ENCODE measurements at places on chromosomes 5 and 9.

GRCh38 chr5:121019106-121019505, 555.0 kb downstream of the PRR16 start:
- DNase-seq: no peak

DNA sequence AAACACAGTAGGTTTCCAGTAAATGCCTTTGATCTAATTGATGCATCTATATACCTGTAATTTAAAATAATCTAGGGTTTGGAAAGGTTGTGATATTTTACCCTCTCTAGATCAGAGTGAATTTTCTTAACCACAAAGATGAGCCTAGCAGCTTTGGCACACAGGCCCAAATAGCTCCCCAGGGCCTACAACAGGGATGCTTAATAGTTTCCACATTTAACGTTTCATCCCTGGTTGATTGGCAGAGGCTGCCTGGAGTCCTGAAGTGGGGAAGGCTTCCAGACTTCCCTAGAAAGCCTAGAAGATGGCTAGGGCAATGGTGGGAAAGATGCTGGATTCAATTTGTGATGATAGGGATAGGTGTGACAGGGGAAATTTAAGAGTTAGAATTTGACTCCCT, 206.6 kb downstream of the NSG2 start:
- no peak for DNase-seq

GRCh38 chr5:149638136-149638535, 56.8 kb downstream of the ARHGEF37 start:
- DNase-seq: no peak

DNA sequence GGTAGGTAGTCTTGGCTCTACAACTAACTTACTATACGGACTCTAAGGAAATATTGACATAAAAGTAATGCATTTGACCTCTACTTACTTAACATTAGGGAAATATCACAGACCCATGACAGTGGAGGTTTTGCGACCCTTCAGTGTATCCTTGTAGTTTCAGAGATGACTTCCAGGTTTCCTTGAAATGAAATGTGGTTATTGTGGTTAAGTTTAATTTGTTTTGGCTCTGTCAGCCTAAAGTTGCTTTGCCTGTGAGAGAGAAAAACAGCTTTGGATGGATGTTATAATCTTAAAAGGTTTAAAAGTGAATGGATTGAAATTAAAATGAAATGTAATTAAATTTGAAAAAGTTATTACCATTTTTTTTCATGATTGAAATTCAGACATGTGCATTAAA, 42.9 kb downstream of the LRRTM2 start:
- no peak for DNase-seq

GRCh38 chr5:96566833-96567587, 95.2 kb upstream of the CAST start:
- no peak for DNase-seq

DNA sequence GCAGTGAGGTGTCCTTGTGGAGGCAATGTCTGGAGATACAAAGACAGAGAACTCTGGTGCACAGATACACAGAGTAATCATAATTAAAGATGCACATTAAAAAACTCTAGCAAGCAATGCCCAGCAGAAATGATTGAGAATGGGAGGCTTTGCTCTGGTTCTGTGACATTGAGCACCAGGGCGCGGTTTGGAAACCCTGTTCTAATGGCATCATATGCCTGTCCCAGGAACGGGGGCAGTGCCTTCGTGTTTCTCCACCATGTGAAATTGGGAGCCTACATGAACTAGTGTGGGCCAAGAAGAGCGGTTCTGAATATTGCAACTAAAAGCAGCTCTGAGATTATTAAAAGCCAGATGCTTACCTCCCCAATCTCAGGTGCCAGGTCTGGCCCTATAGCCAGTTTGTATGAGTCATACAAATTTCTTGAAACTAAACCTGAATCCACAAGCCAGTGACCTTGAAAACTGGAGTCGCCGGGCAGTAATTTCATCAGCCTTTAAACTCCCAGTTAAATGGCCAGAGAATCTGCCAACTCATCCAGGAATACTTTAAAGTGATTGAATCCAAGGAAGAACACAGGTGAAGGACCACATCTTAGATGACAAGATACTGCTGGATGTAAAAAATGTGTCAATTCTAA, 22.2 kb upstream of the CTSL start:
- no peak for DNase-seq

- no peak for DNase-seq
Measured at GRCh38 chr9:106082621-106083020, 388.3 kb downstream of the TMEM38B start.

DNA sequence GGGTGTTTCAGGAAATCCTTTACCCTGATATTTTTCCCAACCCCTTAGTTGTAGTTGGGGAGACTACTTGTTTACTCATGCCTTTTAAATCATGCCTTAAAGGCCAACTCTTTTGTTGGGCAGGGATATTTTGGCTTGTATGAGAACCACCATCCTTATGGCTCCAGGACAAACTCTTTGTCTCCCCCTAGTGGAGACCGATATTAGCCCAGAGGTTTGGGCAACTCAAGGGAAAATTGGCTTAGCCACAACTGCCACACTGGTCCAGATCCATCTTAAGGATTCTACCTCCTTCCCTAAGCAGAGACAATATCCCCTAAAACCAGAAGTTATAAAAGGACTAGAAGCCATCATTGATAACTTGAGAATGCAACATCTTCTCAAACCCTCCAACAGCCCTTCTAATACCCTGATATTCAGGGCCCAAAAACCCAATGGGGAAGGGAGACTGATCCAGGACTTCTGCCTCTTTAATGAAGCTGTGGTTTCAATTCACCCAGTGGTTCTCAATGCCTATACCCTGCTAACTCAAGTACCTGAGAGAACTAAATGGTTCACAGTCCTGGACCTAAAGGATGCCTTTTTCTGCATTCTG, 100.9 kb upstream of the HCN1 start:
- no peak for DNase-seq

- no peak for DNase-seq
Measured at GRCh38 chr5:110346893-110347358, 379.5 kb downstream of the TMEM232 start.

DNA sequence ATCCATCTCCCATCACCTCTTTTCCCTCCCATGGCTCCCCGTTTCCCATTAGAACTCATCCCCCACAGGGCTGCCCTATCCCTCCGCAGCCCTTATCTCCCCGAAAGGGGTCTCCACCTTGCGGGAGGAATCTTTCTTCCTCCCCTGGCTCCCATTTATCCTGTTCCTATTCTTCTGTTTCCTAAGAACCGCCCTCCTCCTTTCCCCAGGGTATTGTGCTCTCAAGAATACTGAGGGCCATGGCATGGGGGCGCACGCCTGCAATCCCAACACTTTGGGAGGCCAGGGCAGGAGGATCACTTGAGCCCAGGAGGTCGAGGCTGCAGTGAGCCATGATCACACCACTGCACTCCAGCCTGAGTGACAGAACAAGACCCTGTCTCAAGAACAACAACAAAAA, 665 bp downstream of the CD72 start:
- DNase-seq: no peak

DNA sequence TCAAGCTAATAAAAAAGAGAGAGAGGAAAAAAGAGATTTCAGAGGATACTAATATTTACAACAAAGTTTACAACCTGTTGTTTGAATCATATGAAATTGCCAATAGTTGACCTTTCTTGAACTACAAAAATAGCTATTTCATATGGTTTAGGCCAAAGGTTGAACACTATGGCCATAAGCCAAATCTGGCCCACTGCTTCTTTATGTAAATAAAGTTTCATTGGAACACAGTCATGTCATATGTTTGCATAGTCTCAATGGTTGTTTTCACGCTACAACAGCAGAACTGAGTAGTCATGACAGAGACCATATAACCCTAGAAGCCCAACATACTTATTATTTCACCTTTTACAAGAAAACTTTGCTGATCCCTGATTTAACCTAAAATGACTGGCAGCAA, 20.9 kb downstream of the SEMA5A start:
- DNase-seq: no peak

DNA sequence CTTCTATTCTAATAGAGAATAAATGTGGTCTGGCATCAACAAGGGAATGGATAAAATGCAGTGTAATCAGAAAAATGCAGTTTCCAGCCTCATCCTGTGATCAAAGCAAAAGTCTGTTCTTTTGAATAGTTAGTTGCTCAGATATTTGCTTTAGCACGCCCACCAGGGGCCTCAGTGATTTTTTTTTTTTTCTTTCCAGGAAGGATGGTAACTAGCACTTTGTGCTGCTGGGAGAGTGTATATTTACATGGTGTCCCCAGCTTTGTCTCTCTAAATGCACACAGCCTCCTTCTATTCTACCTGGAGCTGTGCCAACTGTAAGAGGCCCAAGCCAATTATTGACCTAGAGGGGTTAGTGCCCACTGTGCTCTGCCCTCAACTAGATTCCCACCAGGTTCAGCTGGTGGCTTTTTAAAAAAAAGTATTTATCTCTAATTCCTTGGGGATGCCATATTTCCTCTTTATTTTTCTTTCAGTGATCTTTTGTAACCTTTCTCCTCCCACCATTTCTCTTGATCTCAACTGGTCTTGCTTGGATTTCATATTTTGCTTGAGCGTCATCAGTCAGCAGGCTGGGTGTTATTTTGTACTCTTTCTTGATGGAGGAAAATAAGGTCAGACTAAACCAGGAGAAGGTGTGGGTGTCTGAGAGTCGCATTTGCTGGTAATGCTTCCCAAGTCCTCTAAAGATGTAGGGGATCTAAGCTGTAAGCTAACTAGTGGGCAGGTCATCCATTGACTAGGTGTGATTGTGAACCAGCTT, 193.0 kb upstream of the C9orf72 start:
- no peak for DNase-seq

GRCh38 chr5:141618030-141618803, 583 bp downstream of the DIAPH1 start:
- peak; percentile 34 for DNase-seq

DNA sequence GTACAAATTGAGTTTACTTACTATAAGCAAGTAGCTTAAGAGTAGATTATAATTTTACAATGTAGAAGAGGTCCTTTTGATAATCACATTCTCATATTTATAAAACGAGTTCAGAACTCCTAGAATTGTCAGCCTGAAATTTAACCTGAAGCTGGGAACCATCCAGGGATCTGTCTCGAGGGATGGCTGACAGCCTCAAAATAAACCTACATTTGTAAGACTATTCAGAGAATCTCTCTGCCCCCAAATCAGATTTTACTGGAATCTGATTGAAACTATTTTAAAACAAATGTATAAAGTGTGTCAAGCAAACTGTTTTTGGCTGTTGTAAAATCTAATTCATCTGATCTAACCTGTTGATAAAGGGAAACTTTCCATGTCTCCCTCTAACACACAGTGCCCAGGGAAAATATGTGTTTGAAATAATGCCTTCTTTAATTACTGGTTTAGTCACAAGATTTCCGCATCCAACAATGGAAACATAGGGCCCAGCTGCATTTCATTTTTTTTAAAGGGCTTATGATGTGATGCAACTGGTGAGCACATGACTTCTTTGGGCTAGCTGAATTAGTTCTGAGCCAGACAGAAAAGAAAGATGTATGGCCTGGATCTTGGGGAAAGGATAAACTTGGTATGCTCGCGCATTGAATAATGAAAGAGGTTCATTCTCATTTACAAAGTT, 30.3 kb downstream of the SLC25A46 start:
- no peak for DNase-seq

DNA sequence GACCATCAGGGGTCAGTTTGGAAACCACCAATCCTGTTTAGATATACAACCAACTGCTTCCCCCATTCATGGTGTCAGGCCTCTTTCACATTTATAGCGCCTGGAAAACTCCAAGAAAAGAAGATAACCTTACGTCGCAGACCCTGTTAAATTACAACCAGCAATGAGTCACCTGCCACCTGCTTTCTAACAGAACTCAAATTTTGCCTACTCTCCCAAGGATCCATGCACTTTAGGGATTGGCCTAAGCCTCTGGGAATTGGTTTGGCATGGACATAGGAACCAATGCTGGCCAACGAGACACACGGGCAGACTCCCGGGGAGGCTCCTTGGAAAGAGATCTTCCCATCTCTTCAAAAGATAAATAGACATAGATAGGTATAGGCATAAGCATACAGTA, 87.0 kb downstream of the FEM1C start:
- DNase-seq: no peak

GRCh38 chr9:2962471-2963172, 118.7 kb upstream of the PUM3 start:
- no peak for DNase-seq

GRCh38 chr5:107969847-107970246, 299.1 kb upstream of the EFNA5 start:
- no peak for DNase-seq

- DNase-seq: no peak
Measured at GRCh38 chr5:149724130-149724840, 5.8 kb upstream of the PPARGC1B start.

DNA sequence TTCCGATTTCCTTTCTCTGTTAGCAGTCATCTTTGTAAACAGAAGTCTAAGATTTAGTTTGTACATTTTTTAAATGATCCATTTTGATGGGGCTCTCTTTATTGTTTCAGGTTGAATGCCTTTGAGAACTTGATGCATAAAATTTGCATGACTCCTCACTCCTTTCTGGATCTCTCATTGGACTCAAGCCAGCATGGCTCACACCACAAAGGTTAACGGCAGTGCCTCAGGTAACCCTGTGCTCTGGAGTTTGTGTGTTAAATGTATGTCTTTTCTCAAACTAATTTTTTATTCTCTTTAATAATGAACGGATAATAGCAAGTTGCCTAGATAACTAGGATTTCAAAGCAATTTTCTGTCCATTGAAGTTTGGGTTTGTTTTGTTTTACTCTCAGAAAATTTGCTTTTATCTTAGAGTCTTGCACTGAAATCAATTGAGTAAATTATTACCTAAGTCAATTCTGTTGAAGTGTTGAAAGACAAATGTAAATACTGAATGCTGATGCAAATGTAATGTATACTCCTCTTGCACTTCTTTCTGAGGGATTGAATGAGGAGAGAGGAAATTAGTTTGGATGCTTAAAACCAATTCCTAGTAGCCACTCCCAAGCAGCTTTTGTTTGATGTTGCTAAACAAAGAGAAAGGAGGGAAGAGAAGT, 164.6 kb upstream of the DMRT1 start:
- DNase-seq: no peak

DNA sequence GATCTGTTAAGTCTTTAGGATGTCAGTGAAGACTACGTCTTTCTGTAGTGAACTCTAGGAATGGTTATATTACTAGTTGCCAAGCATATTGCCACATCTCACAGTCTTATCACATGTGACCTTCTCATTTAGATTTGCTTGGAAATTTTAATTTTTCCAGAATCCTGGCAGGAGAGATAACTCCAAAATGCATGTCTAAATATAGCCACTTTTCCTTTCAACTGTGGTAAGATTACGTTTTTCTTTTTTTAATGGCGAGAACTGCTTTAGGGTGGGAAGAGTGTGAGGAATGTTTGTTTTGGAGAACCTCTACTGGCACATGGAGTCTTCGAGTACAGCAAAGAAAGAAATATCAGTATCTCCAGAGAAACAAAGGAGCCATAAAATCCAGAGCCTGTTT, 91.7 kb upstream of the ADAMTSL1 start:
- no peak for DNase-seq
